ENCODE measurements at places on chromosomes 12 and 14. TPM values are rescaled to one million over a fixed set of nuclear protein-coding genes. Genes with fewer than 3 reads are reported as not detected.

The KERA gene
- total RNA-seq, result not detected

DNA sequence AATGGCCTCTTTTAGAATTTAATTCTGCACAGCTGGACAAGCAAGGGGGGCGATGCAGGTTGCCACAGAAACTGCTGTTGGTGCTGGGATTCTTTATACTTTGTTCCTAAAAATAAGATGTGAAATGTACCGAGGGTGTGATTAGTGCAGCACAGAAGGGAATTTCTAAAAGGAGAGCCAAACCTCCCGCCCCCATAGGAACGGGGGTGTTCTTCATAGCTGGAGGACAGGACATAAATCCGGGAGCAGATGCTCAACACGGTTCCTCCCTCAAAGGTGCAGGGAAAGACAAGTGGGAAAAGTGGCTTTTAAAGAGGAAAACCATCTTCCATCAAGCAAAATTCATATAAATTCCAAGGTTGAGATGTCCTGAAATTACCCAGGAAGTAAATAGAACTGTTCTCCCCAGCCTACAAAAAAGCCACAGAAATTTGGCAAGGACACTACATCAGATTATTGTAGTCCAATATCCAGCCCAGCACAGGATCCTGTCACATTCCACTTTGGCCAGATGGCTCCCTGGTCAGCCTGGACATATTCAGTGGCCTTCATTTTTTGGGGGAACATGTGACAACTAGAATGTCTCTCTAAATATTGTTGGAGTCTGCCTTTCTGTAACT, 51.4 kb upstream of the TMX1 start:
- DNase-seq, result no peak

GRCh38 chr14:22188318-22188717, 400.7 kb downstream of the DAD1 start:
- no peak for DNase-seq

GRCh38 chr14:68682166-68683103, 110.4 kb downstream of the ZFP36L1 start:
- peak; percentile 85 for DNase-seq

Data from adrenal gland (tissue), 19 donors.